ENCODE measurements at places on chromosomes 16 and 17.

DNA sequence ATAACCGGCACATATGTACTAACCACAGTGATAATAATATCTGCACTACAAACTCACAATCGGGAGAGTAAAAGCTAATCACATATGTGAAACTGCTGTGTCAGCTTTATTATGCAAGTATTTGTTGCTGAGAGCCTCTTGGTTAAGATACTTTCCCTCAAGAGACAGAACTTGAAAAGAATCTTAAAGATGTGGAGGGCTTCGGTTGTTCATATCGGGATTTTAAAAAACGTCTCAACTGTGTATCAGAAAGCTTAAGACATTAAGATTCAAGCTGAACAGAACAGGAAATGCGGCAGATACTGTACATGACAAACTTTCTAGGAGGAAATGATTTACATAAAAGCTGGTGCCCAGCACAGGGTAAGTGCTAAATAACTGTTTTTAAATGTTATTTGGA is 27.5 kb upstream of the HLF start:
- DNase-seq: no peak

GRCh38 chr16:89563639-89564392 is 3.3 kb downstream of the RPL13 start:
- no peak for DNase-seq

DNA sequence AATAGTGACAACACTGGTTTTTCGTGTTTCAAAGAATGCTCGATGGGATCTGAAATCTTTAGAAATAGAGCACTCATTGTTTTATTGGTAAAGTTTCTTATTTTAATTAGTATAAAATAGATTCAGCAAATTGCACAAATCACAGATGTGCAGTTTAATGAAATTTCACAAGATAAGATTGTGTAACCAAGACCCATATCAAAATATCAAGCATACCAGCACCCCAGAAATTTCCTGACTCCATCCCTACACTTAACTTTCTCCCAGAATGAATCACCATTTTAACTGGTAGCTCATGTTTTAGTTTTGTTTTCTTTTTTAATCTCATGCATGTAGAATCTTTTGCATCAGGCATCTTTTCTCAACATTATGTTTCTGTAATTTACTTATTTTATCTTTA is 185.9 kb downstream of the KCNJ2 start:
- no peak for DNase-seq

DNA sequence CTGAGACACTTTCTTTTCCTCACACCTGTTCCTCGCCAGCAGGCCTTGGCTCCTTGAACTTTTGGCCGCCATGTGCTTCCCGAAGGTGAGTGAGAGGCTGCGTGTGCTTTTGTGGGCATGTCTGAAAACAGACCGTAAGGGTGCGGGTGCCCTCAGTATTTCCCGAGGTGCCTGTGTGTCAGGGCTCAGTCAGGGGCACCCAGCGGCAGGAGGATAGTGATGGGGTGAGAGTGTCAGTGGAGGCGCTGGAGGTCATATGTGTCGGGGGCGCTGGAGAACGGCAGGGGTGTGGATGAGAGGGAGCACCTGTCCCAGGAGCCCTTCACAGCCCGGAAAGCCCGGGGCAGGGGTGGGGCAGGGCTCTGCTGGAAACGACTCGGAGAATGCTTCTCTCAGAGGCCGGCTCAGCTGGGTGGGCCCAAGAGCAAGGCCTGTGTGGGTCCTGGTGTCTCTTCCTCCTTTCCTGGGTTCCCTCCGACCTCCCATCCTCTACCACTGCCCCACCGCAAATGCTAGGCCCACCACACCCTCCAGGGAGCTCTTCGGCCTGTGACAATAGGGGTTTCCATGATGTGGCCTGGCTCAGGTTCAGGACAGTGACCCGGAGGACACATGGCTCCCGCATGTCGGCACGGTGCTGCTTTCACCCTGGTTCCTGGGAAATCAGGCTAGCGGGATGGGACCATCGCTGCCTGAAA is 451 bp downstream of the IL32 start:
- no peak for DNase-seq

DNA sequence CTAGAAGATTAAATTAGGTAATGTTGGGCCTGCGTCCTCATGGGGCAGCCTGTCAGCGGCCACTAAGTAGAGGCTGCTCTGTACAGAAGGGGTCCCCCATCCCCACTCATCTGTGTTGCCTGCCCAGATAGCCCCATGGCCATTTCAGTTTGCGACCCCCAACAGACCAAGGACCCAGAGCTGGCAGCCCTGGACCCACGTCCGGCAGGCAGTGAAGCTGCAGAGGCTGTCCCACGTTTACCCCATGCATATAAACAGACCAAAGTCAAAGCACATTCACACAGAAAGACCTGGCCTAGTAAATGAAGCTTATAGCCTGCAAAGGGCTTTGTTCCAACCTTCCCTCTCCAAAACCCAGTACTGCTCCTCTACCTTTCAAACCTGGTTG is 4.6 kb downstream of the PDF start:
- no peak for DNase-seq

DNA sequence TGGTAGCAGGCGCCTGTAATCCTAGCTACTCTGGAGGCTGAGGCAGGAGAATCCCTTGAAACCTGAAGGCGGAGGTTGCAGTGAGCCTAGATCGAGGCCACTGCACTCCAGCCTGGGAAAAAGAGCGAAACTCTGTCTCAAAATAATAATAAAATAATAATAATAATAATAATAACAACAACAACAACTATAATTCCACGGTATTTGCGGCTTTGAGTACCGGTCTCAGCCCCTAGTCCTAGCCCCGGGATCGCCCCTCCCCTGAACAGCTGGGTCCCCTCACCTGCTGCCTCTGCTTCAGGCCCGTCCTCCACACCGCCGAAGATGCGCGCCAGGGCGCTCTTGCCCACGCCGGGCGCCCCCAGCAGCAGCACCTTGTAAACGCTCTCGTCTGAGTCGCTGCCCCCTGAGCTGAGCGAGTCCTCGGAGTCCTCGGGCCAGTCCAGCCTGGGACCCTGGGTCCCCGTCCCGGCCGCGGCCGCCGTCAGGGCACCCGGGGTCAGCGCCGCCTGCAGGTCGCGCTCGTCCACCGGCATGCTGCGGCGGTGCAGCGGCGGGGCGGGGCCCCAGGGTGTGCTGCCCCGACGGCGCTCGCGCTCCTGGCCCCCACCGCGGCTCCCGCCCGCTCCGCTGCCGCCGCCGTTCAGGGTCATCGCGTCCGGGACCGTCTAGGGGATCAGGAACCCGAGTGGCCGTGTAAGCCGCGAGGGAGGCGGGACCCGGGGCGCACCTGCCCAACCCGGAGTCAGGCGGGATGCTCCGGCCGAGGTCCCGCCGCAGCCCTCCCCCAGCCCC is 611 bp downstream of the RRAD start:
- no peak for DNase-seq

DNA sequence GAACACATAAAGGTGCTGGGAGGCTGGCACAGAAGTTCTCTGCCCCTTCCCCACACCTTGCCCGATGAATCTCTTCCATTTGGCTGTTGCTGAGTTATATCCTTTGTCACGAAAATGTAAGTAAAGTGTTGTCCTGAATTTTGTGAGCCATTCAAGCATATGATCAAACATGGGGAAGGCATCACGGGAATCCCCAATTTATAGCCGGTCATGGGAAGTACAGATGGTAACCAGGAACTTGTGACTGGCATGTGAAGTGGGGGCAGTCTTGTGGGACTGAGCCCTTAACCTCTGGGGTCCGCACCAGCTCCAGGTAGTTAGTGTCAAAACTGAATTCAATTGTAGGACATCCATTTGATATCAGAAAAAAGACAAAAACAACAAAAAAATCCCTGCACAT is 13.2 kb downstream of the TOM1L2 start:
- DNase-seq: no peak

DNA sequence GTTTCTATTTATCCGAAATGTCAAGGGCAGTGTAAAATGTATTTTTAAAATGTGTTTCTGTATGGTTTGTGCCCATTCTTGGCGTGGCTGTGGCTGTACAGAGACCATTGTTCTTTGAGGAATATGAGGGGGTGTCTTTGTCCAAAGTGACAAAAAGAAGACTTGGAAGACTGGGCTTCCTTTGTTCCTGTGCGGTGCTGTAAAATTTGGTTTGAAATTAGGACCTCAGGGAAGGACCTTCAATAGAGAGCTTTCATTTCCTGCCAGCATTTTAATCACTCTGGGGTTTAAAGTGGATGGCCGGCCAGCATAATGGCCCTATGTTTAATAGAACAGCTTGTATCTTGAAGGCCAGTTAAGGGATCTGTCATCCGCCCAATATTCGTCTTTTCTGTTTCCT is 190.1 kb upstream of the TBX2 start:
- DNase-seq: no peak

DNA sequence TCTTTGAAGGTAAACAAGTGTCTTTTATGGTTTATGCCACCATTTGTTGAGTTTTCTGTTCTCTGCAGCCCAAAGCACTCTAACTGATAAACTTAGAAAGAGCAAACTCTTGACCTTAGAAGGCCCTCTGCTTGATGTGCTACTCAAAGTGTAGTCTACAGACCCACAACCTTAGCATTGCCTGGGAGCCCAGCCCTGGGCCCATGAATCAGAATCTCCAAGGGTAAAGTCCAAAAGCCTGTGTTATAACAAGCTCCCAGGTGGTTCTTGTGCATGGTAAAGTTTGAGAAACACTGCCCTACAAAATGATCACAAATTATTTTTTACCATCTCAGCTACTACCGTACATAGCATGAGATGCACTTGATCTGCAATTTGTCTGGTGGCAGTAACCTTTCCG is 6.0 kb downstream of the TOX3 start:
- DNase-seq: no peak

DNA sequence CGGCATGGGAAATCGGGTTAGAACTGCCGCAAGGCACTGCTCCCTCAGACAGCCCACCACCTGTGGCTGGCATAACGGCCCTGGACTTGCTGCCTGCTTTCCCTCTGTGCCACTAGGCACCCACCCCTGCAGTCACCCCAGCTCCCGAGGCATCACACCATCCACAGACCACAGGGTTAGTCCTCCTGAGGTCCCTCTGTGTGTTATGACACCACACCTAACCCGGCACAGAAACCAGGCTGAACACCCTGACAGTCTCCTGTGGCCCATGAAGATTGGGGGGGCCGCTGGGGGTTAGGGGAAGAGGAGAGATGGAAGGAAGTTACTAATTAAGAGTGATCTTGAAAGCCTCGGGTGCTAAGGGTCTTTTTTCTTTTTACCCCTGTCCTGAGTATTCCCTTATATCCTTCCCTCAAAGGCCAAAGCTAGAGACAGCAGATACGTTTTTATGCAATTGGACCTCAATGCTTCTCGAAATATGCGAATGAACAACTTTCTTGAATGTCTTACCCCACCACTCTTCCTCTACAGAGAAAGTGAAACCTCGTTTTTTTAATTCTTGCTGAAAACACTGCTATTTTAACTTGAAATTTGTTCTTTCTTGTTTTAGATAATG is 7.0 kb downstream of the CYTH1 start:
- DNase-seq: peak; percentile 50

DNA sequence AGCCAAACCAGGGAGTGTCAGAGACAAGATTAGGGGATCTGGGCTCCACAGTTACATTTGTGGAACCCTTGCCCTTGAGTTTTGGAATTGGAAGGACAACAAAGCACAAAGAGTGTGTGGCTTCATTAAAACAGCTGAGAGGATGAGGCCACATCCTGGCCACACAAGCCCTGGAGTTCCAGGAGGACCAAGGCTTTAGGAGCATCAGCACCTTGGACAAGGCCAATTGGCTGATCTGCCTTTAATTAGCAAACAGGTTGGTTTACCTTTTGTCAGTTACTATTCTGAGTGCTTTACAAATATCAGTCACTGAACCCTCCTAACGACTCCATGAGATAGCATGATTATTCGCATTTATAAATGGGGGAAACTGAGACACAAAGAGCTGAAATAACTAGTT is 54.7 kb downstream of the SLC6A2 start:
- no peak for DNase-seq

DNA sequence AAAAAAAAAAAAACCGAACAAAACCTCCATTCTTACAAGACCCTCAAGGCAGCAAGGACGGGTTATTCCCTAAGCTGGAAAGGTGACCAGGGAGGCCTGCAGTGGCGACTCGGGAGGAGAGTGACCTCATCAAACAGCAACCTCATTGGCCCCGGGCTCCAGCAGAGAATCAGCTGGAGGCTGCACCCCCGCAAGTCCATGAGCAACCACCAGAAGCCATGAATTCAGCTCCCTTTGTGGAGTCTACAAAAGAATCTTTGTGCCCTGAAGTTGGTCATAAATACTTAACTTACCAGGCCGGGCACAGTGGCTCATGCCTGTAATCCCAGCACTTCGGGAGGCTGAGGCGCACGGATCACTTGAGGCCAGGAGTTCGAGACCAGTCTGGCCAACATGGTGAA is 80.9 kb upstream of the CREBBP start:
- DNase-seq: no peak

DNA sequence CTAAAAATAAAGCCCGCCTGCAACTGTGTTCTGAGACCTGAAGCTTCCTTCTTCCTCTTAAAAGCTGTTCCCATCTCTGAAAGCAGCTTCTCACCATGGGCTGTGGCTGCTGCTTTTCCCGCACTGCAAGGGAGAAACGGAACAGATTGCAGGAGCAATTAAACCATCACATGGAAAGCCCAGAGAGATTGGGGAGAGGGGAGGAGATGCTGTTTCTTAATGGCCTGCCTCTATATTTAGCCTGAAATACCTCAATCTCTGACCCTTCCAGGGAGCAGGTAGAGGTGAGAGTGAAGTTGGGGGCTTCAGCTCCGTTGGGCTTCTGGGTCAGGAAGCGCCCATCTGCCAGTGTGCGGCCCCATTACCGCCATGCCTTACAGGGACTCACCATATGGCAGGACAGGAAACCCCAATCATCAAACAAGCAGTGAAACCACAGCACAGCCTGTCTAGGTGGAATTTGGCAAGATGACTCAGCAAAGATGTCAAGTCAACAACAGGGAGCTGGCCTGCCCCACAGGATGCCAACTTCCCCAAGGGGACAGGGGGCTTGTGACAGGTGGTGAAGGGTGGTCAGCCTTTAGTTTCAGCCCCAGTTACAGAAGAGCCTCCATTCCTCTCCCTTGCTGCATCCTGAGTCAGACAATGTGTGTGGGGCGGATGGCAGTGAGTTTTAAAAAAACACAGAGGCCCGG is 286.6 kb upstream of the CCL2 start:
- DNase-seq: peak; percentile 4

GRCh38 chr17:82781894-82782274 is 30.0 kb downstream of the TBCD start:
- peak; percentile 75 for DNase-seq

GRCh38 chr17:18993905-18994526 is 10.5 kb downstream of the FAM83G start:
- DNase-seq: no peak

DNA sequence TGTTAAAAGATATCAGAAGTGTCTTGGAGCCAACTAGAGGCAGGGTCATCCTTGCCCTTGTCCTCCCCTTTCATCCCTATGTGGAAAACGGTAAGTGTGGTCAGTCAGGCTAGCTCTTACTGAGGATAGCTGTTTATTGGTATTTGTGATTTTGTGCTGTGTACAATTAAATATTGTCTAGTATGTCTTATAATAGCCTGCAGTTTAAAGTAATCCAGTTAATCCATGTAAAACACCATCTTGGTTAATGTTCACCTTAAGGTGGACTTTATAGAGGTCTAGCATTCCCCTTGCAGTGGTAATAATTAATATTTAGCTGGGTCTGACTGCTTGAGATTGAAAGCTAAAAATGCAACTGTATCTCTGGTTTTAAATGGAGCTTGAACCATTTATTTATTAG is 25.6 kb downstream of the METTL9 start:
- no peak for DNase-seq

All from stimulated activated CD4-positive, alpha-beta T cell treated with anti-CD3 and anti-CD28 coated beads, TNF-alpha, amount 100 ng/mL, for 24 hours (primary cell).